Stimulated activated CD4-positive, alpha-beta T cell treated with anti-CD3 and anti-CD28 coated beads, Interleukin-15, amount 100 ng/mL, for 1 hour (primary cell): ENCODE measurements at places on chromosomes 3 and 15.

GRCh38 chr3:8891303-8891702 lies 72.0 kb downstream of the RAD18 start:
- DNase-seq = no peak

DNA sequence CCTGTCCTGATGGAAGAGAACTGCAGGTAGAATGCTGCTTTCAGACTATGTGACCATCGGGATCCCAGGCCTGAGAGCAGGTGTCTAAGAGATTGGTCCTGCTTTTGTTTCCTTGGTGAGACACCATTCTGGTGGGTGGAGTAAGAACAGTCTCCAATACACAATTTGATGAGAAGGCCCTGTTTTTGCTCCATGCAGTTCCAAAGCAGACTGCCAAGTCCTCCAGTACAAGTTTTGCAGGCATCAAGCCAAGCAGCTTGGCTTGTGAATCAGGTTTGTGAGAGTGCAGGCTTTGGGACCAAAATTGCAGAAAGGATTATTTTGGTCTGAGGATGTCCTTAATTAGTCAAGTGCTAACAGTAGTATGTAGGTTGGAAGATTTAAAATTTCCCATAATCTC lies 381.6 kb downstream of the FOXP1 start:
- DNase-seq = no peak

DNA sequence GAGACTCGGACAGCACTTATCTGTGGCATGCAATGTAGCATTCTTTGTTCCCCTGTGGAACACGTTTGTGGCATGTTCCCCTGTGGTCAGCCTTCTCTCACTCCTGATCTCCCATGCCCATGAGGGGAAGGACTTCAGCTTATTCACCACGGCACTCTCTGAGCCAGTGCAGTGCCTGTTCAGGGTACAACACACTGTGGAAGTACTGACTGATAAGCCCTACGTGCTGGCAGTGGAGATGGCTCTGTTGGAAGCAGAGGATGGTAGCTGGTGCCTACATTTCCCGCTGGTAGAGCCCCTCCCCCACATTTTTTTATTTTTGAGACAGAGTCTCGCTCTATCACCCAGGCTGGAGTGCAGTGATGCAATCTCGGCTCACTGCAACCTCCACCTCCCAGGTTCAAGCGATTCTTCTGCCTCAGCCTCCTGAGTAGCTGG lies 43.5 kb upstream of the ETV5 start:
- DNase-seq = no peak

DNA sequence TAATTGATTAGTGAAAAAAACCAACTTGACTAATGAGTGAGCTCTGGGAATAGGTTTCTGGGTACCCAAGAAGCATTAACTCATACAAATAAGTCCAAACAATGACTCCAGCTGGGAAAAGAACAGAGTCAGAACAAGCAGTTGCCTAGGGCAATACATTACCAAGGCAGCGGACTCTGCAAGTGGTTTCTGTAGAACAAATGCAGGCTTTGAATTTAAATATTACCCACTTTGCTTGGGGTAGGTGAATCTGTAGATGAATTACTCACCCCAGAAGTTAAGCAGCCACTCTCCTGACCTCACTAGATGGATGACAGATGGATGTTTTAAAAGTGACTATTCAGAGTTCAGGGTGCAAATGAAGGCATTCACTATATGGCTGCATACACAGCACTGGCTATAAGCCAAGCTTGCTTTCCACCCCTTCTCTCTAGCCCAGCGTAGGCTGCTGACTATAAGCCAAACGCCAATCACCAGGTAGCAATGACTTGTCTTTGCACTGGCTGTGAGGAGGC lies 73.1 kb upstream of the BHLHE40 start:
- DNase-seq = no peak

- DNase-seq = no peak
Measured at GRCh38 chr3:141348837-141349236, 19.5 kb upstream of the ZBTB38 start.

DNA sequence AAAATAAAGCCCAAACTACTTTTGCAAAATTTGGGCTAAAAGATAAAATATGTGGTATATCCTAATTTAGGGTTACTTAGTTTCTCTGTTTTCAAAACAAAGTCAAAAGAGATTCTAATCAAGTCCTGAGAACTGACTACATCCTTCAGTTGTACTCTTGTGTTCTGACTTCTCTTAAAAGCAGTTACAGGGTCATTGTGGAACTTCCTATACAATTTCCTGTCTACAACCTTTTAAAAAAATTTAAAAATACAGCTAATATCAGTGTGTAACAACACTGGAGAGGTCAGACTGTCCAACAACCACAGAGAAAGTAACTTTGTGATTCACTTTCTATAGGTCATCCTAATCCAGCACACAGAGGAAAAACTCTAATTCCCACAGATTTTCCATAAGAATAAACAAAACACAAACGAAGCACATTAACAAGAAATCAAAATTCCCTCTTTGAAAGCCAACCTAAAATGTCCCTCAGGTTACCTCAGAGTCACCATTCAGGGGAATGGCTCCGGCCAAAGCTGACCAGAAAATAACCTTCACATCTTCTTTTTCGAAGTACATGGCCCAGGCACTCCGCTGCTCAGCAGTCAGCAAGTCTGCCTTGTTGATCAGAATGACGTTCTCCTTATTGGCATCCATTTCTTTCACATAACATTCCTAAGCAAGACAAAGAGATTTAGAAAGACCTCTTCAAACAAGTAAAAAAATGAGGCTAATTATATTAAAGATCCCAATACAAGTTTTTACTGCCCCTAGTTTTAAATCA lies 13.3 kb downstream of the LSG1 start:
- DNase-seq = no peak

GRCh38 chr3:192861972-192862371 lies 55.7 kb downstream of the MB21D2 start:
- DNase-seq = no peak

DNA sequence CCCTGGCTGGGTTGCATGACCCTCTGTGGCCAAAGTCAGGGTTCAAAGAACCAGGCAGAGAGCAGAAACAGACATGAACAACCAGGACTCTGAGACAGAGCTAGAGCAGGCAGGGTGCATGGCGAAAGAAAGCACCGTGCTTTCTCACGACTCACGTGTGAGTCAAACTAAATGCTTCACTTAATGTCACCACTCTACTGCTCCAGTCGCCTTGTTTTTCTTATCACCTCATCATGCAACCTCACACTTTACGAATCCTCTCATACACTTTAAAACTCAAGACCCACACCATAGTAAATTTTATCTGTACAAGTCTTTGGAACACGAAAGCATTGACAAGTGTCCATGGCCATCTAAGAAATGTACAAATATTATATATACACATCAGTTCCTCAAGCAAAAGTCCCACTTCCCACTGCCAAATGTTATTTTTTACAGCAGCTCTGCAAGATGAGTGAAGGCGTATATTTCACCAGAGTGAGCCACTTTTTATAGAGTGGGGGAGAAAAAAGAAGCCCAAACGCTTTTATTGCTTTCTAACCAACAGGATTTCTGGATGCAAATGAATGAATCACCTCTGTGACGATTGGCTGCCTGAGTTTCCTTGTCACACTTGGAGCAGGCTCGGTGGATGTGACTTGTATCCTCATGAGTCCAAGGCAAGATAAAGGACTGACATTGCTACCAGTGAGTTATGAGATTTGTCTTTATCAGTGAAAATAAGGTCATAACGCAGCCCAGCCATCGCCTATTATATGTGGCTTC lies 16.0 kb upstream of the MEGF11 start:
- DNase-seq = no peak

- no peak for DNase-seq
Measured at GRCh38 chr3:161403251-161403650, 31.9 kb upstream of the SPTSSB start.

DNA sequence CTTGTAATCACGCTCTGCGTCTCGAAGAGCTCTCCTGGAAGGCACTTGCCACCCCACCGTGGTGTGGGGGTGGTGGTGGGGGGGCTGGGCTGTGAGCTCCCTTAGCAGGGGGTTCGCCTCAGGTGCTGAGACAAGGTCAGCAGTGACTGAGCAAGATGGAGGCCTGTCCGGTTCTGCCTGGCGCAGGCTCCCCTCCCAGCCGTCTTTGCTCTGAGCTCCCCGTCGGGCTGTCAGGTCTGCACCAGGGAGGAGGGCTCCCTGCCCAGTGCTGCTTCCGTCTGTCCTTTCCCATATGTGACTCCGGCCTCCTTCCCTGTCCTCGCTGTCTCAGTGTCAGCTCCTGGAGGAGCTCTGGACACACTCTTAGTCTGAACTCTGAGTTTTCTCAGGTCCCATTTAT lies 80.0 kb downstream of the PLXNA1 start:
- DNase-seq = no peak

DNA sequence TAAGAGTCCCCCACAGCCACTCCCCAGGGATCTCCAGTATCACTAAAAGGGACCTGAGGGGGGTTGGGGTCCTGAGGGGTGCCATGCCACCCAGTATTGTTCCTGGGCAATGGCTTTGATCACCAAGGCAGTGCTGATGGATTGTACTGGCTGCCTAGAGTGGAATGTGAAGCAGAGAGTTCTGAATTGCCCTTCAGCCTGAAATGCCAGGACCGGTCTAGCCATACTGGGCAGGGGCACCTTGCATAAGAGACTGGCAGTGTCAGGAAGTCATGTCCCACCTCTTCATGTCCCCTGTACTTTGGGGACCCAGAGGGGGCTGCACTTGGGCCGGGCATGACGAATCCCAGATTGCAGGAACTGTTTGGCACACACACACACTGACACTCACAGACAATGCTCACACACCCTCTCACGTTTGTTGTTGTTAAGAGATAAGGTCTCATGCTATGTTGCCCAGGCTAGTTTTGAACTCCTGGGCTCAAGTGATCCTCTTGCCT lies 4.5 kb upstream of the TKT start:
- DNase-seq = no peak
